Activated CD8-positive, alpha-beta T cell treated with anti-CD3 and anti-CD28 coated beads for 36 hours (primary cell): ENCODE measurements at places on chromosomes 5 and 9. TPM values are rescaled to one million over a fixed set of nuclear protein-coding genes. Genes with fewer than 3 reads are reported as not detected.

Gene CCDC171
- 2.3 TPM for total RNA-seq

Gene TAF11L5
- not detected for total RNA-seq

Gene FCN2
- total RNA-seq = not detected

GRCh38 chr5:6772886-6773285, 59.7 kb downstream of the TENT4A start:
- no peak for DNase-seq

DNA sequence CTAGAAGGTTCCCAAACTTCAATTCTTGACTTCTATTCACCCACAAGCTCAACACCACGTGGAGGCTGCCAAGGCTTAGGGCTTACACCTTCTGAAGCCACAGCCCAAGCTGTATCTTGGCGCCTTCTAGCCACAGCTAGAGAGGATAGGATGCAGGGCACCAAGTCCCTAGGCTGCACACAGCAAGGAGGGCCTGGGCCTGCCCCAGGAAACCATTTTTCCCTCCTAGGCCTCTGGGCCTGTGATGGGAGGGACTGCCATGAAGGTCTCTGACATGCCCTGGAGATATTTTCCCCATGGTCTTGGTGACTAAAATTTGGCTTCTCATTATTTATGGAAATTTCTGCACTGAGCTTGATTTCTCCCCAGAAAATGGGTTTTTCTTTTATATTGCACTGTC, 112.5 kb downstream of the CPLANE1 start:
- no peak for DNase-seq

- DNase-seq = no peak
These were observed 6.2 kb downstream of the PARP8 start for GRCh38 chr5:50672663-50673062.

- no peak for DNase-seq
These were observed 140.2 kb downstream of the SLC24A2 start for GRCh38 chr9:19648672-19649071.

DNA sequence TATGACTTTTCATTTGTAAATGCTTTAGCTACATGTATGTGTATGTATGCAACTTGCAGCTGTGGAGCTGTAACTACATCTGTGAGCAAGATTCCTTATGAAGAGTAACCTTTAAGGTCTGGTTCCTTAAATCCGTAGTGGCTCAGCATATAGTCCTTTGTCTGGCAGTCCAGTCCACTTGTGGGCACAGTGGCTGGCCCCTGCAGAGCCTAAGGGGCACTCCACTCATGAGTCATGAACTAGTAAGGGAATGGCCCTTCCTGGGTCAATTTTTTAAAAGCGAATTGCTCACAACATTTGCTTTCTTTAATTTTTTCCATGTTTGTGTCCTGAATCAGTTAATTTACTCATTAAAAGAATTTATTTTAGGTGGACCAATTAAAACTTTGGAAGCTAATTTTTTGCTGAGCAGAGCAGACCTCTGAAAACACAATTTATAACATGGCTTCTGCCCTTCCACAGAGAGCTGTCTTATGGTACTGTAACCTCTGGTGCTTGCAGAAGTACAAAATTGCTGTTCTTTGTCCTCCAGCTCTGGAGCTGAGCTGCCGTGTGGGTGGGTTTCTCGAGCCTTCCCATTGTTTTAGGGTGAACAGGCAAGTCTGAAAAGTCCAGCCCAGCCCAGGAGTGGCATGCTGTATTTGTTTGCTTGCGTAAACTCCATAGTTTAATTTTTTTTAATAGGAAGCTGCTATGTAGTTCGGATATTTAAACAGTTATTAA, 110.1 kb downstream of the MVB12B start:
- DNase-seq = no peak

GRCh38 chr9:112241491-112241890, 66.4 kb upstream of the SUSD1 start:
- no peak for DNase-seq

GRCh38 chr5:68151812-68152211, 63.7 kb upstream of the PIK3R1 start:
- no peak for DNase-seq
